ENCODE measurements at places on chromosomes 6 and 20.
A peak's percentile ranks its signal among the peaks of the same experiment; 100 is the strongest.

DNA sequence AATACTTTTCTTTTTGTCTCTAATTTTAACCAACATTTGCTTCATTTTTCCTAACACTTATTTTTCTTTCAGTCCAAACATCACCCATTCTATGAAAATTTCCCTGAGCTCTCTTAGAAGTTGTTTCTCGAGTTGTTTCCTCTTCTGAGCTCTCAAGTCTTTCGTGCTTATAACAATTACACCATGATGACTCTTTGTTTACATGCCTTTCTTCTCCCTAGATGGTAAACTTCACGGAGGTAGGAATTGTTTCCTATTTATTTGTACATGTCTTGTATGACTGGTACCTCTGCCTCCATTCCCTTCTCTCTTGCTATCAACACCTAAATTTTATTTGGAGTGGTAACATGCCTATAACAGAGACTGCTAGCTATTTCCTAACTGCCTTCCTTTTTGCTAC lies 6.4 kb downstream of the BLOC1S5 start:
- no peak for DNase-seq

GRCh38 chr6:43951063-43951755 lies 176.0 kb downstream of the MRPL14 start:
- DNase-seq, result no peak

GRCh38 chr6:45813943-45814342 lies 201.7 kb downstream of the CLIC5 start:
- no peak for DNase-seq

DNA sequence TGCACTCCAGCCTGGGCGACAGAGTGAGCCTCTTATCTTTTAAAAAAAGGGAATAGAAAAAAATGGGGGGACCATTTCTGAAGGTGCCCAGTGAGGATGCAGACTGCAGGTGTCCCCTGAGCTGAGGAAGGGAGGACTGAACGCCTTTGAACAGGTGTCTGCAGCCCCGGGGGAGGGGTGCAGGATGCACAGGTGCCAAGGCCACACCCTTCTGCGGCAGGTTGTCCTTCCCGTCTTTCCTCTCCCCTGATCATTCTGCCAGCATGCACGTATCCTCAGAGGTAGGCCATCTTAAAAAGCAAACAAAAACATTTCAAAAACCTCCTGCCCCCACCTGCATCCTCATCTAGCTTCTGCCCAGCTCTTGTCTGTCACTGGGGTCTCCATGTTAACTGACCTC lies 101.3 kb downstream of the MTHFD1L start:
- DNase-seq, result no peak

DNA sequence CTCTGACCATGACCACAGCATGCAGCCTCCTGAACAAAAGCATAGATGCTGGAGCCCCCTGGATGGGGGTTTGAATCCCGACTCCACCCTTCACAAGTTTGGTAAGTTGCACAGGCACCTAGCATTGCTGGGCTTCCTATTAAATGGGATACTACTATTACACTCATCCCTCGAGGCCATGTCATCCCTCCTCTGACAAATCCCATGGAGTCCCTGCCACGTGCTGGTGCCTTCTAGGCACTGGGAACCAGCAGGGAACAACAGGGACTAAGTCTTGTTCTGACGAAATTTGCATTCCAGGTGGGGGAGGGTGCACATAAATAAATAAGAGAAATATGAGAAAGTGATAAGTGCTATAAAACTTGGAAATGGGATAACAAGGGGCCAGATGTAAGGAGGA lies 15.3 kb upstream of the SIRPA start:
- no peak for DNase-seq

DNA sequence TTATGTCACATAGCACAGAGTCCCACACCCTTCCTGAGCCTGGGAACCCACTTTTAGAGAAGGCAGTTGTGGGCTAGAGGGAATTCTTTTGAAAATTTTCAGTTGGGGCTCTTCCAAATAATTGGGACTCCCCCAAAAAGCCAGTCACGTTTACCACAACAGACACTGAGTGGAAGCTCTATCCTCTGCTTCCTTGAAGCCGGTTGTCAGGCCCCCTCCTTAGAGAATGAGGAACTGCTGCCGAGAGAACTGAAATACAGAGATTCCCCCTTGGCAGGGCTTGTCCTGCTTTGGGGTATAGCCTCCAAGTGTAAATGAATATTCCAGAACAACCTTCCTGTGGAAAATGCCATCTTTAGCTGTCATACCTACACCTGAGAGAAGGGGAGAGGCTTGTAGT lies 2.7 kb upstream of the JAG1 start:
- DNase-seq, result no peak

DNA sequence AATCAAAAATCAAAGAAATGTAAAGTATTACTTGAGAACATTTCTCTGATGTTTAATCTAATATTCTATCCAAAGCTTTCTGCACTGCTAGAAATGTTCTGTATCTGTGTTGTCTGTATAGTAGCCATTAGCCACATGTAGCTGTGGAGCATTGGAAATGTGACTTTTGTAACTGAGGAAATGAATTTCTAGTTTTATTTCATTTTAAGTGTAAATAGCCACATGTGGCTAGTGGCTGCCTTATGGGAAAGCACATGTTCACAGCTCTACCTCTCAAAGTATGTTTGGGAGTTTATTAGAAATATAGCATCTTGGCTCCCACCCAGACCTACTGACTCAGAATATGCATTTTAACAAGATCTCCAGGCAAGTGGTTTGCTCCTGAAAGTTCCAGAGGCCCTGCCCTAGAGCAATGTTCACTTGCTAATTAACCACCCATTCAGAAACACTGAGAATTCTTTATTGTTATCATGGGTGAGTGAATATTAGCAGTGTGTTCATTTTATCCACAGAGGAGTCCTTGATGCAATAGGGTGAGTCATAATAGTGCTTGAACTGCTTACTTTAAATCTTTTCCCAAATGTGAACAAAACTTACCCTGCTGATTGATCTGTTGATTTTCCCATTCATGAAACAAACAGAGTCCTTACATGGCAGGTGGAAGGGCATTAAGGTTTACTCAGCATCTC lies 282.7 kb downstream of the PLCB1 start:
- DNase-seq, result no peak

DNA sequence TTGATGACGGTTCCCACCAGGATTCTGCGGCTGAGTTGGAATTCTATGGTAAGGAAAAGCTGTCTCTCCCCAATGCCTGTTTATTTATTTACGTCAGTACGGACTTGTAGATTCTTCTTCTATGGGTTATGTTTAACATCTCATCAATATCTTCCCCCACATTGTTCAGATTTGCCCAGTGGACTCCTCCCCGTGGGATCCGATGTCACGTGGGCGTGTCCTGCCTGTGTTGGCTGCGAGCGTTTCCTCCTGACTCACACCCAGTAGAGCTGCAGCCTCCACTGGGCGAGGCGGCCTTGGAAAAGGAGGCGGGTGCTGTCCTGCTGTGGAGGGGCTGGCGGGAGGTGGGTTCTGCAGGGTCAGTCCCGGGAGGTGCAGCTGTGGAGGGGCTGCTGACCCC lies 46.8 kb upstream of the SLCO4A1 start:
- DNase-seq, result peak; percentile 96

GRCh38 chr20:41173161-41173721 lies 35.9 kb downstream of the PLCG1 start:
- peak; percentile 91 for DNase-seq

DNA sequence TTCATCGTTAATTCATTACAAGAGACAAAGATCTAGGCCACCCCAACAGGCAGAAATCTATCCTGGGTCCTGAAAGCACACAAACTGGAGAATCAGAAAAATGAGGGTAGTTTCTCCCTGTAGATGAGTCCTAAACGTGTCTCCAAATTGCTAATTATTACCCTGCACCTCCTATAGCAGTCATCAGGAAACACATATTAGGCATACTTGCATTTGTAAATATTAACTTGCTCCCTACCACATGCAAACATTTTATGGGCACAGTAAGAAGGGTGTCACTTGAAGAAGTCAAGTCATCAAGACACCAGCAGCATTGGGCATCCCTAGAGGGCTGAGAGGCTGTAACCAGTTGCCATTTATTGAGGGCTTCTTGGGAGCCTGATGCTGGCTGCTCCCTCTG lies 17.9 kb upstream of the SIRPB1 start:
- DNase-seq, result no peak
